ENCODE measurements at places on chromosomes 13 and 19. TPM values are rescaled to one million over a fixed set of nuclear protein-coding genes. Genes with fewer than 3 reads are reported as not detected.

DNA sequence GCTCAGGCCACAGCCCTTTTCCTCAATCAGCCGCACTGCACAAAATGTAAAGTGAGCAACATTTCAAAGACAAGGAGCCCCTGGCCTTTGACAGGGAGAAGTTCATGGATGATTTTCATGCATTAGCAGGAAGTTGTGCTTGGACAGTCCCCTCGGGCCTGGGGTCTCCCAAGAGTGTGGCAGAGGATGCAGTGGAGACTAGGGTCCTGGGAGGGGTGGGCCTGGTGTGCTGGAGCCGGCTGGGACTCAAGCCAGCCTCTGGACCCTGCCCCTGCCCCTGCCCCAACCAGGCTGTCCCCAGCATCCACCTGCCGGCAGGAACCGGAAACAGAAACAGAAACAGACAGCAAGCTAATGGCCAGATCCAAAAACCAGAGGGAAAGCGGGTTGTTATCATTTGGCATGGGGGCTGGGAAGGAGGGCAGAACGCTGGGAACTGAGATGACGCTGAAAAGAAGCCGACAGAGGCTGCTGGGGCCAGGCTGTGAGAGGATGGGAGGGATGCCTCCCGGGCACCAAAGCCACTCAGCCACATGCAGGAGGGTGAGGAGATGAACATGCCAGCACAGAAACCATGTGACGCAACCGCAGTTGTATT, 2.3 kb downstream of the GAS6 start:
- H3K36me3 ChIP-seq = no peaks in the 10 kb centered on the region
- no peak overlapping the region for H3K4me3 ChIP-seq
- H3K27me3 ChIP-seq = peaks cover 31% of the 10 kb centered on the region

DNA sequence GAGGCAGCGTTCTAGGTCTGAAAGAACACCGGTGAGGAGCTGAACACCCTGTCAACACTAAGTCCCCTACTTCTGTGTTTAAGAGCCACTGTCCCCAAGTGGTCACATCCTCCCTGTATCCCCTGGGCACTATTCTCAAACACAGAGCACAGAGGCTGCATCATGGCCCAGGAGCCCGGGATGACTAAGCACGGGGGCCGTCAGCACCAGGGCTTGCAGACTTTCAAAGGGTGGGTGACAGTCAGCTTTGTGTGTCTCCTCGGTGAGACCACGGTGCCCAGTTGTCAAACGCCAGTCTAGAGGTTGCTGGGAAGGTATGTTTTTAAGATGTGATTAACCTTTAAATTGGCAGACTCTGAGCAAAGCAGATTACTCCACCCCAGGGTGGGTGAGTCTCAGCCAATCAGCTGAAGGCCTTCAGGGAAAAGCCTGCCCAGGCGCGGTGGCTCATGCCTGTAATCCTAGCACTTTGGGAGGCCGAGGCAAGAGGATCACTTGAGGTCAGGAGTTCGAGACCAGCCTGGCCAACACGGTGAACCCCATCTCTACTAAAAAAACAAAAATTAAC, 8.0 kb downstream of the MAP2K2 start:
- H3K36me3 ChIP-seq = peaks cover 34% of the 10 kb centered on the region
- no peak overlapping the region for H3K4me3 ChIP-seq
- H3K27me3 ChIP-seq = no peaks in the 10 kb centered on the region
- no peak overlapping the region for H3K27ac ChIP-seq

The NECTIN2 gene
- total RNA-seq = 0.08 TPM

DNA sequence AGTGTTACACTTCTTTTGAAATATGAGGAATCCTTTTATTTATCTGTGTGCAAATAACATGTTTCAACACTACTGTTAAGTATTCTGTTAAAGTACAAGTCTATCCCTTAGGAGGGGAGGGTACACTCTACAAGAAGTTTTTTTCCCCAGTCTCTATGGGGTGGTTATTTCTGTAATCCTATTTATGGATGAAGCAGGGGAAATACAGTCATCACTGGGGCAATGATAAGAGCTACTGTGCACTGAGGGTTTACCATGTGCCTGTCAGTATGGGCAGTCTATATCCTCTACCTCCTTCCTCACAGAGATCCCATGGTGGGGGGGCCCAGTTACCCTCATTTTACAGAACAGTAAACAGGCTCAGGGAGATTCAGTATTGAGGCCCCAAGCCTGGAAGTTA, 16.6 kb upstream of the TRIM13 start:
- H3K4me3 ChIP-seq = no peak overlapping the region
- H3K27ac ChIP-seq = no peak overlapping the region
- H3K36me3 ChIP-seq = peaks cover 25% of the 10 kb centered on the region

The CADM4 gene
- 0.39 TPM for total RNA-seq

The PDE4A gene
- 71.1 TPM for total RNA-seq
